ENCODE measurements at places on chromosomes 1 and 21.

GRCh38 chr21:27813750-27814149, 846.9 kb upstream of the ADAMTS5 start:
- no peak for DNase-seq

- no peak for DNase-seq
Observed at GRCh38 chr1:156901966-156902915, 8.7 kb downstream of the PEAR1 start.

GRCh38 chr1:42888013-42888633, 41.7 kb downstream of the ZNF691 start:
- DNase-seq = no peak

- DNase-seq = no peak
Observed at GRCh38 chr1:64537942-64538341, 68.0 kb downstream of the CACHD1 start.

GRCh38 chr1:246291127-246291526, 216.0 kb downstream of the SMYD3 start:
- no peak for DNase-seq

DNA sequence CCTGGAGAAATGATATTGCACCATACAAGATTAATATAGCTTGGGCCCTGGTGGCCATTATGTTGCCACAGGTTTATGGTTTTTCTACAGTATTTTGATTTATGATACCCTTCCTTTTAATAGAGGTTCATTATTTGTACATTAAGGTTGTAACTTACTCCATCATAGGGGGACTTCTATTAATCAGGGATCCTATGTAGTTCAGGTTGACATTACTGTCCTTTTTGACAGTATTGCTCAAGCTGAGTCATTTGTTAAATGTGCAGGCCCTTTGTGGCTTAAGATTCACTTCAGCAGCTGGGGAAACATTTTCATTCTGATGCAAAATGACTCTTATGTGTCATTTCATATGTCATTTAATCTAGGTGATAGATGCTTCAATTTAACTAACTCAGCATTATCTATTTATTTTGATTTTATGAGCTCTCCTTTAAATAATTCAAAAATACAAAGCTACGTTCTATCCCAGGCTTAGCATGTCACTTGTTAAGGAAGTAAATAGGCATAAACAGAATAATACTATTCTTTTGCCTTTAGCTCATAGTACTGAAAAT, 686.9 kb upstream of the NCAM2 start:
- no peak for DNase-seq

DNA sequence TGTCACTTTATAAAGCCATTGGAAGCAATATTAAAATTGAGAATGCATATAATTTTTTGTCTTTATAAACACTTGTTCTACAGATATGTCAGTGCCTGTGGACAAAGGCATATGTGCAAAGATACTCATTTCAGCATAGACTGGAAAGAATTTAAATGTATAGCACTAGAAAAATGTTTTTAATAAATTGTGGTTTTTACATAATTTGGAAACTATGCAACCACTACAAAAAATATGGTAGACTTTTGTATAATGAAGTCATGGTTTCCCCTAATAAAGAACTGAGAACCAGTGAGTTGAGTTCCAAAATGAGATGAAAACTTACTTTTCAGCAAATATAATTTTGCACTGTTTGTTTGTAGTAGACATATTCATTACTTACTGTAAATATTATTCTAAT, 48.5 kb downstream of the BRINP3 start:
- no peak for DNase-seq

GRCh38 chr1:20072771-20073170, 2.8 kb downstream of the PLA2G5 start:
- DNase-seq = no peak

DNA sequence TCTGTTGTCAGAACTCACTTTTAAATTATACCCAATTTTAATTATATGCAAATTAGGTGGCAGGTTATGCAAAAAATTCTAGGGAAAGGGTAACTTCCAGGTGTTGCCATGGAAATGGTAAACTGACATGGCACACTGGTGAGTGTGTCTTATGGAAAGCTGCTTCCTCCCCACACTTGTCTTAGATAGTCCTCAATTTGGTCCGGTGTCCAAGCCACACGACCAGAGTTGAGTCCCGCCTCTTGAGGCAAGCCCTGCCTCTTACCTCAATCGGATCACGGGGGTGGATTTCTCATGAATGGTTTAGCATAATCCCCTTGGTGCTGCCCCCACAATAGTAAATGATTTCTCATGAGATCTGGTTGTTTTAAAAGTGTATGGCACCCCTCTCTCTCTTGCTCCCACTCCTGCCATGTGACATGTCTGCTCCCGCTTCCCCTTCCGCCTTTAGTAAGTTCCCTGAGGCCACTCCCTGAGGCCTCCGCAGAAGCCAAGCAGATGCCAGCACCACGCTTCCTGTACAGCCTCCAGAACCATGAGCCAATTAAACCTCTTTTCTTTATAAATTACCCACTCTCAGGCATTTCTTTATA, 74.9 kb downstream of the MATN1 start:
- DNase-seq = no peak
